Prostate gland (tissue), 2 donors: ENCODE measurements at places on chromosomes 3 and 15. TPM values are rescaled to one million over a fixed set of nuclear protein-coding genes. Genes with fewer than 3 reads are reported as not detected.

- peak overlapping the region; percentile 91 for H3K27ac ChIP-seq
- H3K27me3 ChIP-seq = no peaks in the 10 kb centered on the region
- no peak overlapping the region for H3K4me3 ChIP-seq
- no peak for DNase-seq
Measured at GRCh38 chr15:68789534-68790241, 31.0 kb downstream of the ANP32A start.

DNA sequence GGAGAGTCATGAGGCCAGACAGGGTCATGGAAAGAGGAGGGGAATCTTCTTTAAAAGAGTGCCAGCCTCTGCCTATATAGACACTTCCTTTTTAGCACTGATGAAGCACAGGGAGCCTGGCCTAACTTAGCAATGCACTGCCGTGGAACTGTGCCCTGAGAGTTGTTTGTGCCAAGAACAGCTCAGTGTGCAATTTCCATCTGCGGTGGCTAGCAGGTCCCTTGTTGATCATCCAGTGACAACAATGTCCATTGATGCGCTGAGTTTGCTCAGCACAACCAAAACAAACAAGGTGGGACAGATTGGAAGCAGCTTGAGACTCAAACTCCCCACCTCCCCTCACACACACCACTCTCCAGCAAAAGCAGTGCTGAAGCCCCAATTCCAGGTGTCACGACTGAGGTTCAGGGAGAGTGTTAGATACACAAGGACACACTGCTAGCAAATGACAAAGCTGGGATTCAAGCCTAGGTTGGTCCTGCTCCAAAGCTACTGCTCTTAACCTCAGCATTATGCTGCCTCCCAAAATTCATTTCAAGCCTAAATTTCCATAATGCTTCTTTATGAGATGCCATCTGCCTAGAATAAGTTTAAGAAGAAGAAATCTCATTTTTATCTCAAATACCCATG, 316.6 kb upstream of the UBE2E2 start:
- DNase-seq = peak; percentile 6
- no peak overlapping the region for H3K4me3 ChIP-seq
- H3K4me1 ChIP-seq = no peaks in the 10 kb centered on the region
- no peak overlapping the region for H3K27ac ChIP-seq
- no peaks in the 10 kb centered on the region for H3K36me3 ChIP-seq
- no peaks in the 10 kb centered on the region for H3K27me3 ChIP-seq

ZBBX gene
- not detected for total RNA-seq

DNA sequence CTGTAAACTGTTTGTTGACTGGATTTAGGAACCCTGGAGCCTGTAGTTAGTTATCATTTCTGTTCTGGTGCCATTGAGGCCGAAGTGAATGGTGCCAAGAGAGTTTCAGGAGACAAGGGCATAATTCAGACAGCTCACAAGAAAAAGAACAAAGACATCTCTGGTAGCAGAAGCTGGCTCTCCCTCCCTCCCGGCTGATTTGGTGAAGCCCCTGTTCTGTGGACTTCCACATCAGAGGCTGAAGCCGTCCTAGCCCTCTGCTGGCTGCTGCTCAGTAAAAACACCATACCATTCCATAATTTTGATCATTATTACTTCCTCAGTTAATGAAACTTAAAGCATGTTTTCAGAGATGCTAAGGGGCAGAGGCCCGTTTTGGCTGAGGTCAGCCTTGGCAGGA, 381.2 kb upstream of the WNT5A start:
- H3K27me3 ChIP-seq = no peaks in the 10 kb centered on the region
- H3K4me3 ChIP-seq = no peak overlapping the region
- no peak overlapping the region for H3K27ac ChIP-seq

DNA sequence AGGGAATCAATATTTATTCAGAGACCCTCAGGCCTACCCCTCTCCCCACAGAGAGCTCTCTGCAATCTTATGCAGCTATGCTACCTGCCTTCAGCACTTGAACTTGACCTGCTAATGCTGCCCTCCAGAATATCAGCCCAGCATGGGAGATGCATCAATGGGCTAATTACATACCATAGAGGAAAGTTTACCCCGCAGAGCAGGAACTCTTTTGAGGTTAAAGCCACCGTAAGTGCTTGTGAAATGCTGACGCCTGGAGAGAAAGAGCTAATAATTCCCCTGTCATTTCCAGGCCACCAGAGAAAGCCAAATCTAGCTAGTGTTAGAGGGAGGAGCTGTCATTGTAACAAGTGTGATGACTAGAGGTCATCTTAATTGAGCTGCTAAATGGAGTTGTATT, 127.5 kb downstream of the CHST2 start:
- no peak for DNase-seq
- H3K27me3 ChIP-seq = no peaks in the 10 kb centered on the region
- H3K27ac ChIP-seq = no peak overlapping the region
- H3K4me3 ChIP-seq = no peak overlapping the region

GHSR gene
- total RNA-seq = not detected

DNA sequence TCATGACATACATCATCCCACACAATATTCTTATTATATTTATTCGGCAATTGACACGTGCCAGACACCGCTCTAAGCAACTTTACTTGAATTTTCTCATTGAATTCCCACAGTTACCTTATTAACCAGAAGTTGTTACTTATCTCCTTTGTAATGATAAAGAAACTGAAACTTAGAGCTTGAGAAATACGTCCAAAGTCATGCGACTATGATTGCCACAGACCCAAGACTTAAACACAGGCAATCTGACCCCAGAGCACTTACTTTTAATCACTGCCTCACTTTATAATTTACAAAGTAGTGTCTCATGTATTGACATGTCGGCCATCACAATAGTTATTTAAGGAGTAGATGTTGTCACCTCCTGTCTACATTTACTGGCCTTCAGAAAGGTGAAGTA, 64.7 kb downstream of the ATP13A4 start:
- no peaks in the 10 kb centered on the region for H3K36me3 ChIP-seq
- DNase-seq = no peak
- no peak overlapping the region for H3K27ac ChIP-seq
- no peak overlapping the region for H3K4me3 ChIP-seq
- no peaks in the 10 kb centered on the region for H3K27me3 ChIP-seq
- H3K4me1 ChIP-seq = no peaks in the 10 kb centered on the region

- H3K4me1 ChIP-seq = no peaks in the 10 kb centered on the region
- no peaks in the 10 kb centered on the region for H3K27me3 ChIP-seq
- H3K27ac ChIP-seq = no peak overlapping the region
Measured at GRCh38 chr3:123439806-123440580, 8.9 kb downstream of the ADCY5 start.

LMCD1 gene
- total RNA-seq = 144 TPM

GRCh38 chr3:108552267-108553159, 36.7 kb downstream of the CIP2A start:
- no peaks in the 10 kb centered on the region for H3K36me3 ChIP-seq
- peak; percentile 29 for DNase-seq
- H3K4me1 ChIP-seq = no peaks in the 10 kb centered on the region
- H3K27ac ChIP-seq = no peak overlapping the region
- H3K4me3 ChIP-seq = no peak overlapping the region

CILP gene
- total RNA-seq = 27.8 TPM

GRCh38 chr3:33100229-33100628, 3.3 kb upstream of the GLB1 start:
- H3K36me3 ChIP-seq = no peaks in the 10 kb centered on the region
- no peaks in the 10 kb centered on the region for H3K27me3 ChIP-seq
- H3K4me3 ChIP-seq = no peak overlapping the region
- no peak for DNase-seq
- no peak overlapping the region for H3K27ac ChIP-seq
- H3K4me1 ChIP-seq = no peaks in the 10 kb centered on the region

DNA sequence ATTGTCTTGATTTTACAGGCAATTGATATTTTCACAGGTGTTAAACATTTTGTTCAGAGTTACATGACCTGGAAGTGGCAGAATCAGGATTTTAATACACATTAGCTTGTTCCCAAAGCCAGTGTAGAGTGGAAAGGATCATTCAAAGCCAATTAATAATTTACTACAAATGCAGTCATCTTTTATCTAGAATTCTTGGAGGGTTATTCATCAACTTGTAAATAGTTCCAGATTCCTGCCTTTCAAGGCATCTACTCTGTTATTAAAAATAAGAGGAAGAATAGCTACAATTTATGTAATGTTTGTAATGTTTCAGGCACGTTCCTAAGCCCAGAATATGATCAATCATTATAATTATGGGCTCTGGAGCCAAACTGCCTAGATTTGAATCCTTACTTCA, 358.5 kb downstream of the ZNF385D start:
- no peak overlapping the region for H3K27ac ChIP-seq
- no peaks in the 10 kb centered on the region for H3K27me3 ChIP-seq
- H3K4me1 ChIP-seq = no peaks in the 10 kb centered on the region
- H3K4me3 ChIP-seq = no peak overlapping the region
- H3K36me3 ChIP-seq = no peaks in the 10 kb centered on the region
- DNase-seq = no peak

IL5RA gene
- total RNA-seq = 7.6 TPM

LNP1 gene
- total RNA-seq = 0.73 TPM

BCHE gene
- total RNA-seq = 1.8 TPM

DNA sequence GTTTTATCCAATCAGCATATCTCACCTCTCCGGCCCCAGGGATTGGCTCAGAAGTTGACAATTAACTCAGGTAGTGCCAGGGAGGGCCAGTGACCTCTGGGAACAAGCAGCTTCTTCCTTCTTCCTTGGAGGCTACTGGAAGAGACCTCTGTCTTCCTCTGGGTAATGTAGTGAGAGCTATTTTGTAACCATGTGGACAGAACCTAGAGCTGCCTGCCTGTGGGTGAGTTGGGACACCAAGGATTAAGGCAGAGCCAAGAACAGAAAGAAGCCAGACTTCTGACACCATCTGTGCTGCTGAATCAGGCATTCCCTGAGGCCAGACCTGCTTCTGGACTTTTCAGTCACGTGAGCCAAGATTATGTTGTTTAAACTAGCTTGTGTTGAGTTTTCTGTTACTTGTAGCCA, 5.9 kb upstream of the NDUFAF1 start:
- no peak for DNase-seq
- no peak overlapping the region for H3K4me3 ChIP-seq
- no peak overlapping the region for H3K27ac ChIP-seq
- no peaks in the 10 kb centered on the region for H3K27me3 ChIP-seq
- H3K36me3 ChIP-seq = no peaks in the 10 kb centered on the region

SUCNR1 gene
- not detected for total RNA-seq

- no peaks in the 10 kb centered on the region for H3K4me1 ChIP-seq
- H3K27ac ChIP-seq = no peak overlapping the region
- no peak overlapping the region for H3K4me3 ChIP-seq
- DNase-seq = no peak
- H3K27me3 ChIP-seq = no peaks in the 10 kb centered on the region
Measured at GRCh38 chr15:50134524-50135024, 15.5 kb upstream of the ATP8B4 start.

DNA sequence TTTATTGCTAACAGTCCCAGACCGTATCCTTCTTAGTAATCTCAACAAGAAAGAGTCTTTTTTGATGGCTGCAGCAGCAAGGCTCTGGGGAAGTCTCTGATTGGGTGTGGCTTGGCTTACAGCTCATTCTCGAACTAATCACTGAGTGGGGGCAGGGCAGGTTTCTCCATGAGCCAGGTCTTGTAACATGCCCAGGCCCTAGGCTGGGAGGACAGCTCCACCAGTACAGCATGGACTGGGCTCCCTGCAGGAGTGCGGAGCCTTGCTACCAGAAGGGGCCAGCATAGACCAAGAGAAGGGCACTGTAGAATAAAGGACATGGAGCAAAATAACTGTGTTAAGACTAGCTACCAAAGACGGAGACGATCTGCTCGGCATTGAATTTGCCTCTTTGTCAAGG, 7.2 kb downstream of the CD276 start:
- no peak overlapping the region for H3K4me3 ChIP-seq
- no peaks in the 10 kb centered on the region for H3K4me1 ChIP-seq
- no peaks in the 10 kb centered on the region for H3K36me3 ChIP-seq
- H3K27me3 ChIP-seq = no peaks in the 10 kb centered on the region

DNA sequence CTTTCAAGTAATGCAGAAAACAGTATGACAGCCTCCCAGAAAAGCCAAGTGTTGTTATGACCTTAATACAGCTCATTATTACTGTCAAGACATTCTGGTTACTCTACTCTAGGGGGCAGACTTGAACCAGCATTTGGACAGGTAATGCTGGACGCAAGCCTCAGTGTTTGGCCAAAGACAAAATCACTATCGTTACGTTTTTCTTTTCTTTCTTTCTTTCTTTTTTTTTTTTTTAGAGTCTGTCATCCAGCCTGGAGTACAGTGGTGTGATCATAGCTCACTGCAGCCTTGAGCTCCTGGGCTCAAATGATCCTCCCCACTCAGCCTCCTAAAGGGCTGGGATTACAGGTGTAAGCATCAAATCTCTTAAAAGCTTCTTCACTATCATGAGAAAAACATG, 29.4 kb upstream of the TMEM45A start:
- DNase-seq = peak; percentile 36
- H3K27ac ChIP-seq = no peak overlapping the region
- H3K4me1 ChIP-seq = no peaks in the 10 kb centered on the region
- H3K27me3 ChIP-seq = no peaks in the 10 kb centered on the region
- H3K36me3 ChIP-seq = no peaks in the 10 kb centered on the region
- H3K4me3 ChIP-seq = no peak overlapping the region

DNA sequence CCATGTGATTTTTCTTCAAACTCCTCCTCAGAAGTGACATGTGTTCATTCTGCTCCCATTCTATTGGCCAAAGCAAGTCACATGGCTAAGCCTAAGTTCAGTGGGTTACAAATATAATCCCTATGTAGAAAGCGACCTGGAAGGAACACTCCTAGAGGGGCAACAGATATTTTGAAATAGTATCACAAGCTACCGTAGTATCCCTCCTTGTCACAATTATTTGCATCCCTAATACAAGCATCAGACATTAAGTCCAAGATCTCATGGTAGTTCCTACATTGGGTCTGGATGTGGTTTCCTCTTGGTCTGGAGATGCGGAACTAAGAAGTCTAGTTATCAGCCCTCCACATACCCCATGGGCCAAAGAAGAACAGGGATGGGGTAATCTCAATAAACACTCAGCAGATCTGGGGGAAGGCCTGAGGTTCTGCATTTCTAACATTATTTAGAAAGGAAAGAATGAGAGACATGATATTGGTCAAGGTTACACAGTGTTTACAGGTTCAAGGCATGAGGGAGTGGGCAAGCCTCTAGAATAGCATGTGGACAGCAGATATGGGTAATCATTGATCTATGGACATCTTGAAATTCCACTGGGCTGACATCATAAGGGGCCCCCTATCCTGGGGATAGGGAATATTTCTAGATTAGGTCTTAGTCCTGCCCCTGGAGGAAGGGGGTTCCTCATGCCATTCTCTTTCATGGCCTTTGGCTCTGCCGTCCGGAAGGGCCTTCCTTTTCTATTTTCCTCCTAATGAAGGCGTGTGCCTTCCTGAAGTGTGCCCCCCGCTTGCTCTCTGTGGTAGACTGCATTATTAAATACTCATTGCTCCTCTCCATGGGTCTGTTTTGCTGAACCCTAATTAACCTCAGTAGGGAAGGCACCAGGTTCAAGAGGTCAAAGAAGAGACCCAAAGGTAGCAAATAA, 17.8 kb upstream of the ABHD2 start:
- H3K4me1 ChIP-seq = no peaks in the 10 kb centered on the region
- no peaks in the 10 kb centered on the region for H3K36me3 ChIP-seq
- H3K27ac ChIP-seq = no peak overlapping the region
- DNase-seq = no peak

ZNF662 gene
- 15.5 TPM for total RNA-seq

GRCh38 chr15:73983211-73983727, 8.8 kb downstream of the STOML1 start:
- H3K27me3 ChIP-seq = no peaks in the 10 kb centered on the region
- no peak overlapping the region for H3K4me3 ChIP-seq
- no peaks in the 10 kb centered on the region for H3K36me3 ChIP-seq

- H3K36me3 ChIP-seq = no peaks in the 10 kb centered on the region
- peaks cover 2% of the 10 kb centered on the region for H3K4me1 ChIP-seq
- no peaks in the 10 kb centered on the region for H3K27me3 ChIP-seq
Measured at GRCh38 chr3:63896332-63897030, 15.7 kb downstream of the SCAANT1 start.
